ENCODE measurements at places on chromosomes 2 and 18.

DNA sequence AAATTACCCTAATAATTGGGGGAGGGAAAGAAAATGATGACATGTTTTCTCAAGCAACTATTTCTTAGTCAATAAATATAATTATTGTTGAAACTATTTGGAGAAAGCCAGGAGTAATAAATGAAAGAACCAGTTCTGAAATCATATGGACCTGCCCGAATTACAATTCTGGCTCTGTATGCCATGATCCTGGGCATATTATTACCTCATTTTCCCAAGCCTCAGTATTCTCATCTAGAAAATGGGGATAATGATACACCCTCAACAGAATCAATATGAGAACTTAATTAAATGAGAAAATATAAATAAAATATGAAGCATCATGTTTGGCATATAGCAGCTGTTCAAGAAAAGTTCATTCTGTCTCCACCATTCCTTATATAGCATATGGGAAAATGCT, 22.9 kb downstream of the ARHGEF33 start:
- no peak for DNase-seq

DNA sequence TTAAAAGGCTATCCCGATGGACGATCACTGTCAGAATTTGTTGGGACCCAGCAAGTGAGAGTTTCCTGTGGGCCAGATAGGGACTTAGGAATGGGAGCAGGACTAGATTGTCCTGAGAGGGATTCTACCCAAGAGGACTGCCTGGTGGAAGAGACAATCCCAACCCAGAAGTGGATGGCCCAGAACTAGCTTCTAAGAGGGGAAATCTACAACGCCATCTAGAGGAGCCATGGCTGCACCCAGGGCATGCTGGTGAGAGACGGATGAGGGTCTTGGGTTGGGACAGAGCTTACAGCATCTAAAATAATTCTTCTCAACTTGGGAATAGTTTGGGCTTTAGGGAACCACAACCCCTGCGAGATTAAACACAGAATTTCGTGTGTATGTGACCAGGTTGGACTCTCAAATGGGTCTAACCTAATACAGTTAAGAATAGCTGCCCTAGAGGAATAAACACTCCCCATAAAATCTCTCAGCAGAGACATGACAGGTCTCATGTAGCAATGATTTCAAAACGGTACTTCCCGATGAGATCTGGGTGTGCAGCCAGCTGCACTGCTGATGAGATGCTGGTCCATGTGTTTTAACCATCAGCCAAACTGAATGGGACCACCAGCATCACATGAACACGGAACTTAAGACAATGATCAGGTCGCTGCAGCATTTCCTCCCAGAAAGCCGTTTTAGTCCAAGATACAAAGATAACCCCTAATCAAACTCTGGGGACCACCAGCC, 50.8 kb downstream of the CCBE1 start:
- DNase-seq: peak; percentile 19

- peak; percentile 58 for DNase-seq
Observed at GRCh38 chr2:224925810-224926100, 116.5 kb downstream of the DOCK10 start.

DNA sequence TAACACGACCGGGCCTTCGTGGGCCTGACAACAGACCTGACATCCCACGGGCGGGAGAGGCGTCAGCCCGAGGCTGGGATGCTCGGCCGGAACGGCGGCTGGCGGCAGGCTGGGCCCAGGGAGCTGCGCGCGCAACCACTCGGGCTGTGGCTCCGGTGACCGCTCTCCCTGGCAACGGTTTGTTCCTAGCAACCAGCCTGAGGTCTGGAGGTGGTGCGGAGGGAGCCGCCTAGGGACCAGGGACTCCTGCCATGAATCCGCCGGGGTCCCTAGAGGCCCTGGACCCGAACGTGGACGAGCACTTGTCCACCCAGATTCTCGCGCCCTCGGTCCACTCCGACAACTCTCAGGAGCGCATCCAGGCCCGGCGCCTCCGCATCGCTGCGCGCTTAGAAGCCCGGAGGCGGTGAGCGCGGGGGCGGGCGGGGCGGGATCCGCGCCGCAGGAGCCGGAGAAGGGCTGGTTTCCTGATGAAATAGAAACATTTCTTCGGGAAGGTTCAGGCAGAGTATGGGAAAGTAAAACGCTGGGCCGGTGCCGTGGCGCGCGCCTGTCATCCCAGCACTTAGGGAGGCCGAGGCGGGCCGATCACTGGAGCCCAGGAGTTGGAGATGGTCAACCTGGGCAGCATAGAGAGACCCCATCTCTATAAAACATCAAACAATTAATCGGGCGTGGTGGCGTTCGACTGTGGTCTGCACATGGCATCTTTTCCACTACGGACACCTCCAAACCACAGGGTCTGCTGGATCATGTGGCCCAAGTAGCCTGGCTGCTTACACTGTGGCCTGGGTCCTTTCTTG, at the start of gene DRC1:
TSS of gene DRC1 (plus strand) at position 182 of the 803 bp plus-strand sequence. CDS start at position 252, 70 bp downstream.
- peak; percentile 57 for DNase-seq

GRCh38 chr2:105239924-105240323, 1.6 kb upstream of the GPR45 start:
- DNase-seq: peak; percentile 83

GRCh38 chr2:201132518-201132917, 16.6 kb downstream of the CFLAR start:
- no peak for DNase-seq

DNA sequence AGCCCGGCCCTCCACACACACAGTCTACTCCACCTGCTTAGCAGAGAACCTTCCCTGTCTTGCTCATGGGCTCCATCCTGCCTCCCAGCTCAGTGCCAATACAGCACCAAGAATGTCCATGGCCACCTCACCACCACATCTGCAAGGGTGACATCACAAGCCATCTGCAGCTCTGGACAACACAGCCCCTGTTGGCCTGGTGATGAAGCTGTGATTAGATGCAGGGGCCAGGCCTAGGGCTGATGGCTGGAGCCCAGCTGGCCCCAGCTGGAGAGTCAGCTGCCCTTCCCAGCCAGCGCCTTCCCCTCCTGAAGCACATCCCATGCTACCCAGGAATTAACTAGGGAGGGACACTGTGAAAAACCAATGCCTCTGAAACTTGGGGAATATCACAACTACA, 91.1 kb downstream of the TTC32 start:
- DNase-seq: no peak

DNA sequence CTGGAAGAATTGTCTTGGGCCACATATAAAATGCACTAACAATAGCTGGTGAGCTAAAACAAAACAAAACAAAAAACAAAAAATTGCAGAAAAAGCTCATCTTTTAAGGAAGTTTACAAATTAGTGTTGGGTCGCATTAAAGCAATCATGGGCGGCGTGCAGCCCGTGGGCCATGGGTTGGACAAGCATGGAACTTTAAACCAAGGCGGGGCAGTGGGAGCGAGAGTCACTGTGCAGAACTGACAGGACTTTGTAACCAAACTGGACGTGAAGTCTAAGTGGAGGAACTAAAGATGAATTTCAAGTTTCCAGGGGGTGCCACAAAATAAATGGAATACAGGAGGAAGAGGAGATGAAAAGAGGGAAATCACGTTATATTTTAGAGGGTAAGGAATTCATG, 80.7 kb downstream of the PSMG2 start:
- no peak for DNase-seq

DNA sequence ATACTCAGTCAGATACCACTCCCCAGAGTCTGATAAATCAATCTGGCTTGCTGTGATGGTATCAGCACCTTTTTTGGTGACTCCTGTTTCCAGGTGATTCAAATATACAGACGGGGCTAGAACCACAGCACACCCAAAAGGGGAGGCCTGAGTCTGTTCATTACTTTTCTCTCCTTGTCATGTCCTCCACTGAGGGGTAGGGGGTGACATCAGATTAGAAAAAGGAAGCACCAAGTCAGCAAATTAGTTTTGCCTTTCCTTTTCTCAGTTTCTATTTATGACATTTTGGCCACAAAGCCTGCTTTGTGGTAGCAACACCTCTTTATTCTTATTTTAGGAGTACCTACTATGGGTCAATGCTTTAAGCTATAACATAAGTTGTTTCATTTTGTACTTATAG, 127.4 kb downstream of the CCDC102B start:
- peak; percentile 10 for DNase-seq

- DNase-seq: no peak
Observed at GRCh38 chr2:10012963-10013461, 30.3 kb upstream of the KLF11 start.

DNA sequence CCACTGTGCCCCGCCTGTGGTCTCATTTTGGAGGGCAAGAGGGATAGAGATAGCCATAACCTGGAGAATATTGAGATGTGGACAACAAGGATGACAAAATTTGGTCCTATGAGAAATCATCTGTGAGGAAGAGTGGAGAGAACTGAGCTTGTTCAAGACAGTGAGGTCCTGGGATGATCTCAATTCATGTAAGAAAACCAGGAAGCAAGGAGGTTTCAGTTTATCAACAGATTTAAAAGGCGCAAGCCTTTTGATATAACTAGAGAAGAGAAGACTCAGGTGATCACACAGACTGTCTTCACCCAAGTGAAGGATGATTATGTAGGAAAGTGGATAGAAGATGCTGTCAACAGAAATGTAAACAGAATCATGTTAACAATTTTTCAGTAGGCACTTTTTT, 39.1 kb downstream of the PCBP1 start:
- no peak for DNase-seq

DNA sequence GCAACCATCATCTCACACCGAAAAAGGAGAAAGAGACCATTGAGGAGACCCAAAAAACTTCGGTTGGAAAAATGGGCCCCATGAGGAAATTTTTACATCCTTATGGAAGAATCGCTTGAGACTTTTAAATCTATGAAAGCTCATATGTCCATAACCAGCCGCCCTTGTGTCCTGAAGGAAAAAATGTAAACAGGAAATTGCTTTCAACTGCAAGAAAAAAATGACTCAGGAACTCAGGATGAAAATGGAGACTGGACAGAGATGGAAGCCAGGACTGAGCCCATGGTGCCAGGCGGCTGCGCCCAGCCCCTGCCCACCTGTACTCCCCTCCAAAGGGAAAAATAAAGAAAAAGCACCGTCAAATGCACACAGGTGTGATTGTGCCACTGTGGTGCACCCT, 81.5 kb upstream of the SLC66A3 start:
- DNase-seq: peak; percentile 71

DNA sequence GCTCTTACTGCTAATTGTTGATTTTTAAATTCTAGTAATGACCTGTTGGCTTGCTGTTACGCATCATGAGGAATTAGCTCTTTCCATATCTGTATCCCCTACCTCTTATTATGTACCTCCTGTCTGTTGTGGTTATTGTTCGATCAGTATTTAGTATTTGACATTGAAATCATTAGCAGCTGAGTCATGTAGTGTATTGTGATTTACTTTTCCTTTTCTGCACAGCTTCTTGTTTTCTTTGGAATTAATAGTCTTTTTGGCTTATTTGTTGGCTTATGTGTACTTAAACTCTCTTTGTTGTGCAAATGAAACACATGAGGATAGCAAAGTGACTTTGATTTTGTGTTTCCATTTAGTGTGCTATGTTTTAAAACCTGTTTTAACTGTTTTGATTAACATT, 4.3 kb downstream of the EPB41L5 start:
- no peak for DNase-seq

- no peak for DNase-seq
Observed at GRCh38 chr2:79906139-79906890, 393.5 kb downstream of the CTNNA2 start.

DNA sequence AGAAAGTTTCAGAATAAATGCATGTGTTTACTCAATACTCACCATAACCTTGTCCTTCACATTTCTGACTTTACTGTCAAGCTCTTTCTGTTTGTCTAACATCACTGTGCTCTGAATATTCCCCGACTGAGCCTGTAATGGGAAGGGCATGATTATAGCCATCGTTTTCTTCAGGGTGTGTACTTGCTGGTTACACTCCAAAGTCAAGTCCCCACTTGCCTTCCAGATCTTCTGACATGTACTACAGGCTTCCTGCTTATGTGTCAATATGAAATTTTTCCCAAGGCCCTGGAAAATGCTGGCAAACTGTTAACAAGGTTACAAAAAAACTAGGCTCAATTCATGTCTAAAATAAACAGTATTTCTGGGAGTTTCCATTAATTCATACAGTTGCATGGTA, 12.9 kb downstream of the STAT1 start:
- no peak for DNase-seq

DNA sequence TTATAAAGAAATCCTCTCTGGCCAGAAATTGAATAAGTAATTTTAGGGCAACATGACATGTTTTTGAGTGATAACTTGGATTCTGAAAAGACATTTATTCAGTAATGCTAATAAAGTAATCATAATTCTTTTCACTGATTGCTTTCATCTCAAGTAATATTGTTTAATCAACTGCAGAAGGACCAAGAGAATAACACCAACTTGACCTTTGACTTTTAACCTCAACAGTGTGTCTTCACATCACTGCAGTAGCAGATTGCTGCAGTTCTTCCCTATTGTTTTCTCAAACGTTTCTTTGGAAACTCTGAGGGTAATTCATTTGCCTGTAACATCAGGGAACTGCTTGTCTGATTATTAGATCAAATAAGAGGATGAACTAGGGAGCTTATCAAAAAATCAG, 104.9 kb upstream of the UPP2 start:
- no peak for DNase-seq

GRCh38 chr2:171522788-171523087, 464 bp downstream of the CYBRD1 start:
- peak; percentile 31 for DNase-seq

GRCh38 chr2:73101626-73102256, 11.0 kb downstream of the RAB11FIP5 start:
- no peak for DNase-seq

DNA sequence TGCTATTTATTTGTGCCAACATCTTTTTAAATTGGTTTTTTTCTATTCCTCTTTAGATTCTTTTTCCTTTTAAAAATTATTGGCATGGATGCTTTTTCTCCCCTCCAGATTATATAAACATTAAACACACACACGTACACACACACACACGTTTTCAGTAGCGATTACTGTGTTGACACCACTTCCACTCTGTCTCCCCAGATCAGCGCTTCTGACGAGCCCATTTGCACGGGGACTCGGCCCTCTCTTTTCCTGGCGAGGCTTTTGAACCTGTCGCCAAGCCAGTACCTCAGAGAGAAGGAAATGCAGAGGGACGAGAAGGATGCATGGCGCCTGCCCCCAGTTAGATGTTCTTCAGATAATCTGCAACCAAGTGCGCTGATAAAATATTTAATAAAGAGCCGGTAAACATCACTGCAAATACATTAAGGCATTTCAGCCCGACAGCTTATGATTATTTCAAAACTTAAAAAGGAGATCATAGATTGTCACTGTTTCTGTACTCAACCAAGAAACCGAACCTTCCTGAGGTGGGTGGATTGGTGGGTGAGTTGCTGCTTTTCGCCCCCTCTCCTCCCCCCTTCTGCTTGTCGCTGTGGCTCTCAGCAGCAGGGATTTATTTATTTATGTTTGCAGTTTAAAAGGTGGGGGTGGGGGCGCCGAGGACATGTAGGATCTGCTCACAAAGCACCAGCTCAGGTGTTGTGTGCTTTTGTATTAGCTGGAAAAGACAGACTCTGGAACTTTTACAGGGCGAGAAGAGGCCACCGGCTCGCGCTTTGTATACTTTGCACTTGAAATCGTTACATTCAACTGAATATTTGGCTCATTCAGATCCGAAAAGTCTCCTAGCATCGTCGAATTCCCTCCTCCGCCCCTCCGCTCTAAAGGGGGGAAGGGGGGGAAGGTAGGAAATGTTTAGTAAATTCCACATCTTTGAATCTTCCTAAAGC, 787 bp upstream of the TBR1 start:
- no peak for DNase-seq
